ENCODE measurements at places on chromosomes 5 and 9.
A peak's percentile ranks its signal among the peaks of the same experiment; 100 is the strongest.

DNA sequence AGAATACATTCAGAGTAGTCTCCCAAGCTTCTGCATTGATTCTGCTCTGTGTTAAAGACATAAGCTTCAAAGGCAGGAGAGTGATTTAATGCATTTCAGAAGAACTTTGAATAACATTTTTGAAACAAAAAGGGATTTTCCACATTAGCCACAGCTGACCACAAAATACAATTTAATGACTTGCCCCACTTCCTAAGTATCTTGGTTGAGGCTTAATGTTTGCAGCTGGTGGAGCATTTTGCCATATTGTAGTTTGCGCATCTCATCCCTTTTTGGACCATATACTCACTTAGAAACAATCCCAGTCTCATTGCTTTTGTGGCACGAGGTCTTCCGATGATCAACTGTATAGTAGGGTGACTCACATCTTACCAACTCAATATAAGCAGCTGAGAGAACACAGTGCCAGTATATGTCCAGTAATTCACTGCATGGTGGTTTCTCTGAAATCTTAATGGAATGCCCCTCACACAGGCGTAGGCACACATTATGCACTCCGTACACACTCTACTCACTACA is 455.8 kb upstream of the PTGER4 start:
- DNase-seq: no peak

GRCh38 chr9:124735121-124735520 is 36.0 kb downstream of the NR6A1 start:
- DNase-seq: no peak

DNA sequence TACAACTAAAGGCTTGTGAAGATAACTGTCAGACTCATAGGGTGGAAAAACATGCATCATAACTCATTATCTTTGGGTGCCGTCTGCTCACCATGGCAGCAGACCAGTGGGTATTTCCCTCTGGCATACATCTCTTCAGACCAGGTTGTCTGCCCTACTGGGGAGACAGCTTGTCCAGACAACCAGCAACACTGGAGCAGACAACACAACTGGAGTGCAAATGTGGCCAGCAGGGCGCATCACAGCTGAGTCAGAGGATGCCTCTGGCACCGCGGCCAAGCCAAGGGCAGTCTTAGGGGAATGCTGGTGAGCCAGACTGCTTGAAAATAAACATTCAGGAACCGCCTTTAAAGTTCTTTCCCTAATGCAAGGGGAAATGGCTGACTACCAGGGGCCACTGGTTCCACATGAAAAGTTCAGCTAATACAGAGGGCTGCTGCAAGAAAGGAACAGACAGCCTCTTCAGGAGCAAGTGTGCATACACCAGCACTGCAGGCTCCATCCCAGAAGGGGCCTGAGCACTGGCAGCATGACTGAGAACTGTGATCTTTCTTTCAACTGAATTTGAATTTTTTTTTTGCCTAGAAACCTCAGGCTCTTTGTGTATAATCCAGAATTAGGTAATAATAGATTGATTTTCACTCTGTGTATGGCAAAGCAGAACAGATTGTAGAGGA is 77.3 kb downstream of the MAMDC2 start:
- DNase-seq: no peak

GRCh38 chr5:126776499-126777256 is at the start of gene LMNB1:
Gene LMNB1, plus strand, starts transcription at chr5:126777136. Its CDS starts 373 bp downstream, at chr5:126777509.
- peak; percentile 93 for DNase-seq

GRCh38 chr5:178545176-178545575 is 45.0 kb downstream of the COL23A1 start:
- no peak for DNase-seq

- no peak for DNase-seq
Observed at GRCh38 chr5:68529581-68529980, 314.0 kb downstream of the PIK3R1 start.

DNA sequence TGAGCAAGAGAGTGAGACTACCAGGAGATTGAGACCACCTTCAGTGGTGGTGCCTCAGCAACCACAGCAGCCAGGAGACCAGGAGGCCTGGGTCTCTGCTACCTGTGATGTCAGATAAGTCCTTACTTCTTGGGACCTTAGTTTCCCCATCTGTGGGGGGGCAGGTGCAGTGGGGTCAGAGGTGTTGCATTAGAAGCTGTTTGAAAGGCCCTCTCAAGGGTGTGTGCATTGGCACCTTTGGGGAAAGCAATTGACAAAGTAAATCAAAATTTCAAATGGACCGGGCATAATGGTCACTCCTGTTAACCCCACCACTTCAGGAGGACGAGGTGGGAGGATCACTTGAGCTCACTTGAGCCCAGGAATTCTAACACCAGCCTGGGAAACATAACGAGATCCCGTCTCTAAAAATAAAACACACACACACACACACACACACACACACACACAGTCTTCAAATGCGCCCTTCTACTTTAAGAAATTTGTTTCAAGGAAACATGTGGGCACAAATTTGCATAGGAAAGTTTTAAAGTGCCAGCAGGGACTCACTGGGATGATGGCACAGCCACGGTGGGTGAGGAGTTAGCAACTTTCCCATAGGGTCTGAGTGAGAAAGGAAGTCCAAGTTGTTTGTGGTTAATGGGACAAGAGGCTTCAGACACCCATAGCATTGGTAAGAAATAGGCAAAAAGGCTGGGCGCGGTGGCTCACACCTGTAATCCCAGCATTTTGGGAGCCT is 1.3 kb upstream of the AK1 start:
- no peak for DNase-seq

GRCh38 chr5:163552536-163552935 is 47.1 kb downstream of the MAT2B start:
- DNase-seq: no peak

Data from neural crest cell (in vitro differentiated cells).